ENCODE measurements at places on chromosomes 6 and 20.

DNA sequence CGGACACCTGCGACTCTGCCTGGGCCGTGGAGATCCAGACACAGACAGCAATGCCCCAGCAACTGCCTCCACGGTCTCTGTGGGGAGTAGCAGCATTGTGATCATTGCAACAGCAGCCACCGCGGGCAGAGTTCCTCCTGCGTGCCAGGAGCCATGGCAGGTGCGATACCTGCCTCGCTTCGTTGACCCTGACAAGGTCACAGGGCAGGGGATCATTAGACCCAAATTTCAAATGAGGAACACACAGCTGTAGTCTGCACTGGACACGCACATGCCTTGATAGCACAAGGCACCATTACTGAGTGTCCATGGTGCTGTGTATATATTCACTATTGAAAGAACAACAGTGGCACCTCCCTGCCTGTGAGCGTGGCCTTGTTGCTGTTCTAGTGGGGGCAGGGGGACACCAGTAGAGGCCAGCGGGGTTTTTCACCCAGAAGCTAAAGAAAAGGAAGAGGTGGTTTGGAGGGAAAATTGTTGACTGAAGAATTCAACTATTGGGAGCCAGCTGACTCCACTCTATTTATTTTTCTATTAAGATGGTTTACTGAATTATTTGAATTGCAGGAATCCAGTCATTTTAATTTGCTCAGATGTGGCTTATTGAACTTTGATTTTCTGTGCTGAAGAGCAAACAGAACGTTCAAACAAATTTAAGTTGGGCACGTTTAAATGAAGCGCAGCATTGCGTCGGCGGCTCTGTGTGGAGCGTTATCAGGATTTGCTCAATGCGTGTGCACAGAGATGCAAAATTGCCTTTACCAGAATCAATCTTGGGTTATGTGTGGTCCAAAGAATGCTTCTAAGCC lies 60.2 kb upstream of the RPS6KA2 start:
- no peak for DNase-seq

GRCh38 chr6:17167327-17167979 lies 65.6 kb downstream of the STMND1 start:
- peak; percentile 33 for DNase-seq

GRCh38 chr6:56245903-56246351 lies 1.5 kb downstream of the COL21A1 start:
- DNase-seq: no peak

GRCh38 chr6:1407499-1407990 lies 18.2 kb downstream of the FOXF2 start:
- DNase-seq: no peak

DNA sequence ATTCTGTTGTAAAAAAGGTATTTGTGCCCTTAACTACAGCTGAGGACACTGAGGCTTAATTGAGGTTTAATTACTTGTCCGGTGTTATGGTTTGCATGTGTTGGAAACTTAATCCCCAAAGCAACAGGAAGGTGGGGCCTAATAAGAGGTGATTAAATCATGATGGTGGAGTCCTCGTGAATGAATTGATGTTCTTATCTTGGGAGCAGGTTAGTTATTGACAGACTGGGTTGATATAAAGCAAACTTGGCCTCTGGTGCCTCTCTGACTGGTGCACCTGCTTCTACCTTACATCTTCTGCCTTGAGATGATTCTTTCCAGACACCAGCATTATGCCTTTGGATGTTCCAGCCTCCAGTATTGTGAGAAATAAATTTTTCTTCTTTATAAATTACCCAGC lies 306.5 kb upstream of the HS3ST5 start:
- no peak for DNase-seq

DNA sequence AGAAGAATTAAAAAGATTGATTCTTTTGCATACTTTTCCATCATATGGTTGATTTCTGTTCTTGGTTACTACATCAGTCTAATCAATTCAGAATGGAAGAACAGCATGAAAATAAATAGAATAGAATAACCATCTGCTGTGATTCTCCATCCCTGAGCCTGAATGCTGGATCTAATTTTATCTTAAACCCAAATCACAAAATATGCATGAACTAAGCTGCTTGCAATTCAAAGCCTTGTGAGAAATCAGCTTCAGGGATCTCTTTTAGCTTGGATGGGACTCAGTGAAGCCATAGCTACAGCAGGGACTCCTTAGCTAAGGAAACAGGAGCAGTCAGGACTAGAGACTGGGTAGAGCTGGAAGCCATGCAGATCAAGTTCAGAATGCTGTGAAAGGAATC lies 74.1 kb downstream of the TPBG start:
- no peak for DNase-seq

Data from T47D (cell line).